ENCODE measurements at places on chromosomes 1 and 21. TPM values are rescaled to one million over a fixed set of nuclear protein-coding genes. Genes with fewer than 3 reads are reported as not detected.

The CDK18 gene
- total RNA-seq: 23.9 TPM

The AVPR1B gene
- 0.60 TPM for total RNA-seq

The PAPPA2 gene
- 4.1 TPM for total RNA-seq

The SH2D1B gene
- total RNA-seq: not detected

The HEYL gene
- 4.3 TPM for total RNA-seq

Measured in progenitor cell of endocrine pancreas (in vitro differentiated cells).